Mucosa of descending colon (tissue), 3 donors: ENCODE measurements at places on chromosomes 1 and 21. TPM values are rescaled to one million over a fixed set of nuclear protein-coding genes. Genes with fewer than 3 reads are reported as not detected.

GRCh38 chr1:24981631-24982005 is 51.5 kb upstream of the RUNX3 start:
- no peak for DNase-seq

The PMF1 gene
- total RNA-seq: 43.6 TPM

The CTSE gene
- 26.1 TPM for total RNA-seq

DNA sequence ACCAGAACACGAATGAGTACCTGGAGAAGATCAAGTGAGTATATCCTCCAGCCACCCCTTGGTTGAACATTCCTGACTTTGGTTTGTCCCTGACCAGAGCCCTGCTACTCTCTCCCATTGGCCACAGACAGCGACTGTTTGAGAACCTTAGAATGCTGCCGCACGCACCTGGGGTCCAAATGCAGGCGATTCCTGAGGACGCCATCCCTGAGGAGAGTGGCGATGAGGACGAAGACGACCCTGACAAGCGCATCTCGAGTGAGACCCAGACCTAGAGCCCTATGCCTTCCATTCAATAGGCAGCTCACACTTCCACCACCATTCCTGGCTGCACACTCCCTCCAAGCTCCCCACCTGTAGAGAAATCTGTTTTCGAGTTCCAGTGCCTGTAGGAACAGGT is 4.5 kb downstream of the MARCKSL1 start:
- no peak for DNase-seq

- DNase-seq: no peak
Measured at GRCh38 chr1:38962113-38962512, 20.5 kb upstream of the RHBDL2 start.

The NEK2 gene
- total RNA-seq: 1.2 TPM

DNA sequence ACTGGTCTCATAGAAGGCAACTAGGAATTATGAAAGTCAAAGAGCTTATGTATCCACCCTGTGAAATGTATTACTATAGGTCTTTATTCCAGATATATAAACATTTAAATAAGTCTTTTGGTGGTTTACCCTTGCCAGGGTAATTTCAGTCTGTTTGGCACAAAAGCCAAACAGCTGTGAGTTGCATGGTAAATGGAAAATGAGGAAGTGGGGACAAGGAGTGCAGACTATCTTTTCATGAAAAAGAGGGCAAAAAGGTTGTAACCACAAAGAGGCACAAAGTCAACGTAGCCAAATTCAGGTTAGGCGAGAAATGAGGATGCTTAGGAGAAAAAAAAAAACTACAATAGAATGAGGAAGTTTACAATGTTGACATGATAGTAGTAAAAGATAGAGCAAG is 492.3 kb upstream of the PRMT6 start:
- DNase-seq: no peak

The DDAH1 gene
- 86.3 TPM for total RNA-seq

- DNase-seq: no peak
Measured at GRCh38 chr1:183363972-183364371, 54.2 kb downstream of the NMNAT2 start.

DNA sequence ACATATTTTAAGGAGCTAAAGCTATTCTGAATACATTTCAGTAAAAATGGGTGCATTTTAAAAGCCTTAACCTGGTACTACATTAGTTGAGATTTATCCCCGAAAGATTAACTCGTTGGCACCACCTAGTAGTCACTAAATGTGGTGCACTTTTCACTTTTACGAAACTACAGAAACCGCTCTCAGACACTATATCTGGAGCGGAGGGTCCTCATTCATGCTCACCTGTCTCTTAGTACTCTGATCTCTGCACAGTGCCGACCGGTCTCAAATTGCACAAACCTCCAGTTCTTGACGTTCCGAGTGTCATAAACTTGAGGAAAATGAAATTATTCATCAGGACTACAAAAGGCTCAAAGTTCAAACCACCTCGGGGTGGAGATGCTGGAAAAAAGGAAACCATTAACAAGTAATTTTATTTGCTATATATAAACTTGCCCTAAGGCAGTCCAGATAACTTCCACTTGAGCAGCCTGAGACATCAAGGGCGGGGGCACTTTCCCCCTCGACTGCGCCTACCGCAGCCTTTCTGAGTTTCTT is 722 bp downstream of the LZIC start:
- no peak for DNase-seq

The CAMK2N1 gene
- 274 TPM for total RNA-seq

- DNase-seq: no peak
Measured at GRCh38 chr21:26852423-26852822, 7.2 kb upstream of the ADAMTS1 start.

The GFI1 gene
- 7.8 TPM for total RNA-seq

GRCh38 chr1:93681101-93681988 is at the start of gene BCAR3:
Gene BCAR3 (minus strand): TSS chr1:93681837. CDS start chr1:93674930, 6,907 bp downstream.
- DNase-seq: peak; percentile 69

The GDAP2 gene
- total RNA-seq: 33.5 TPM

The LRRC38 gene
- total RNA-seq: not detected

The PLEKHN1 gene
- total RNA-seq: 0.32 TPM

- DNase-seq: no peak
Measured at GRCh38 chr1:87428883-87429282, 100.2 kb downstream of the LMO4 start.
